ENCODE measurements at places on chromosomes 11 and 22.

DNA sequence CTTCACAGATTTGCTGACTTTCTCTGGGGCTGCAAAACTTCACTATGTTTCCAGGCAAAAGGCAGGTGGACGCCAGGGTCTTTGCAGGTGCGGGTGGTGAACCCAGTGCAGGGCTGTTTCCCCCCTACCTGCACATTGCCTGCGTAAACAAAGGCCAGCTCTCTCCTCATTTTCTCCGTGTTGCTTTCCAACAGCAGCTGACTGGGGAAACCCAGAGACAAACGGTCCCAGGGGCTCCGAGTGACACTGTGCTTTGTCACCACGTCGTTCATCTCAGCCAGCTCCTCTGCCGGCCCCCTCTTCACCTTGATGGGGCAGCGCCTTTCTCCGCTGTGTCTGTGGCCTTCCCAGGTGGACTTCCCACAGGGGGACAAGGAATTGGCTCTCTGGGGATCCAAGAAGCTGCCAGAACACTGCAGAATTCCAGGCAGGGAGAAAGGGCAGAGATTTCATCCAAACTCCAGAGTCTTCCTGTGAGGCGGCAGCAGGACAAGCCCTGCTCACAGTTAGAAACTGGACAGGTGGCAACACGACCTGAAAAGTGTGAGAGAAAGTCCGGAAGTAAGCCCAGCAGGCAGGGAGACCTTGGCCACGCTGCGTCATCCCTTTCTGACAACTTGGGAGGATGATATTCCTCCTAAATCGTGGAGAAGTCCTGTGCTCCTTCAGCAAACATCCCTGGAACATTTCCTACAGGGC lies 1493.7 kb downstream of the TBC1D22A start:
- no peak for DNase-seq

DNA sequence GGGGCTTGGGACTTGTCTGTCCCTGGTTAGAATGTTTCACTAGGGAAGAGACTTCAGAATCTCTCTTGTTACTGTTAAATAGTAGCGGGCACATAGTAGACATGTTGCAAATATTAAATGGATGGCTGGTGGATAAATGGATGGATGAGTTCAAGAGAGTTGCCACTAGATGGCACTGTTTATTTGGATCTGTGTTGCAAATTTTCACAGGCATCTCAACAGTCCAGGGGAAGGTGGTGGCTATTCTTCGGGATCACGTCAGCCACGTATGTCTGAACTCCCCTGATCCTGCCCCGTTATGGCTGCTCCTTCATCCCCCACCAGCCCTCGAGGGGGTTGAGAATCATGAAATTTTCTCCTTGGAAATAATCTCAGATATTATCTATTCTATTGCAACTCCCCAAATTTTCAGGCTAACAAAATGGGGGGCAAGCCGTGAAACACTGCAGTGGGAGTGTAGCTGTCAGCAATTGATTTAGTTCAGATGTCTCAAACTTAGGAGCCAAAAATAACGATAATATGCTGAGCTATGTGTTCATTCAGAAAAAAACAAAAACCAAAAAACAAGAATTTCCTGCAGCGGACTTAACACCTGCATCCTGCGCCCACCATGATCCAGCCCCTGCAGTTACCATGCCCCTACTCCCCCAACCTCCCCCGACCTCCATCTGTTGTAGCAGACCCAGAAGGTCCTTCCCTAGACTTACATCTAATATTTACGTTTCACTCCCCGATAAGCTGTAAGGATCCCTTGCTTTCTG lies 29.1 kb upstream of the BIRC3 start:
- peak; percentile 85 for DNase-seq

GRCh38 chr11:106424111-106424510 lies 346.6 kb downstream of the AASDHPPT start:
- peak; percentile 90 for DNase-seq

DNA sequence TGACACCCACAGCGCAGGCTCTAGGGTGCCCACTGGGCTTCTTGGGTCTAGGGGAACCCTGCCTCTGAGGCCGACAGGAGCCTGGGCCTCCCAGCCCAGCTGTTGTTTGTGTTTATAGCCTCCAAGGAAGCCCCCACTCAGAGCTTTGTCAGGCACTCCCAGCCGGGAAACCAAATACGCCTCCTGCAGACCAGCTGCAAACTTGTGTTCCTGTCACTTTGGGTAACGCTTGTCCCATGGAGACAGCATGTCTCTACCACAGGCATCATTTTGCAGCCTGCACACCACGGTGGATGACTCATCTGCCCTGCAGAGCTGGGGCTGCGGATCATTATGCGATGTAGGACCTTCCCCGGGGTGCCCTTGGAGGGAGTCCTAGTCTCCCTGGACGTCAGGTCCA lies 40.6 kb upstream of the CRYBB3 start:
- peak; percentile 6 for DNase-seq

DNA sequence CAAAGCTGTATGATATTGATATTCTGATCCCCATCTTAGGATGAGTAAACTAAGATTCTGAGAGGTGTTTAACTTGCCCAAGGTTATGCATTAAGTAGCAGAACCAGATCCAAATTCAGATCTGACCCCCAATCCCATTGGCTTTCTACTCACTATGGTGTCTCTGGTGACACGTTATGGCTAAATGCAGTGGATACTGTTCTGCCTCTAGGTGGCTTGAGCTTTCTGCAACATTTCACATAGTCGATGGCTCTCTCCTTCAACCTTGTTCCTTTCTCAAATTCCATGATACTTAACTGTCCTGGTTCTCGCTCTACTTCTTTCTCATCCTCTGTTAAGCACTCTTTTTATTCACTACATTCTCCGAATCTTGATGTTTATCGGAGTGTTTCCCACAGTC lies 9.4 kb downstream of the C11orf97 start:
- DNase-seq, result peak; percentile 38

- no peak for DNase-seq
These were observed 2.5 kb upstream of the PAX6 start for GRCh38 chr11:31813391-31814175.

GRCh38 chr11:122597511-122597910 lies 58.0 kb upstream of the UBASH3B start:
- DNase-seq, result no peak

DNA sequence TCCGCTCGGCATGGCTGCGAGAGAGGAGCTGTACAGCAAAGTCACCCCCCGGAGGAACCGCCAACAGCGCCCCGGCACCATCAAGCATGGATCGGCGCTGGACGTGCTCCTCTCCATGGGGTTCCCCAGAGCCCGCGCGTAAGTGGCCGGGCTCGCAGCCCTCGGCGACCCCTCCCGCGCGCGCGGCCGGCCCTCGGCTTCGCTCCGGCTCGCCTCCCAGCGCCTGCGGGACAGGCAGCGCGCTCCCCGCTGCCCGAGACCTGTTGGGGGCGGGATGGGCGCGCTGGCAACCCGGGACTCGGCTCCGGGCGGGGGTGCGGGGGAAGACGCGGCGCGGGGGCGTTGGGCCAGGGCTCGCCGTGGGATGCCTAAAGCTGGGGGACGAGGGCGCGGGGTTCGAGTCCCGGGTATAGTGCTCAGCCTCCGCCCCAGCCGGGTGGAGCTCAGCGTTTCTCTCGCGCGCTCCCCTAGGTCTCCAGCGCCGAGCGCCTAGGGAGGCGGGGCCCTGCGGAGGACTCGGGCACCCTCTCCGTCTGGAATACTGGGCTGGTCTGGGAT lies 630 bp downstream of the UBASH3B start:
- peak; percentile 64 for DNase-seq

DNA sequence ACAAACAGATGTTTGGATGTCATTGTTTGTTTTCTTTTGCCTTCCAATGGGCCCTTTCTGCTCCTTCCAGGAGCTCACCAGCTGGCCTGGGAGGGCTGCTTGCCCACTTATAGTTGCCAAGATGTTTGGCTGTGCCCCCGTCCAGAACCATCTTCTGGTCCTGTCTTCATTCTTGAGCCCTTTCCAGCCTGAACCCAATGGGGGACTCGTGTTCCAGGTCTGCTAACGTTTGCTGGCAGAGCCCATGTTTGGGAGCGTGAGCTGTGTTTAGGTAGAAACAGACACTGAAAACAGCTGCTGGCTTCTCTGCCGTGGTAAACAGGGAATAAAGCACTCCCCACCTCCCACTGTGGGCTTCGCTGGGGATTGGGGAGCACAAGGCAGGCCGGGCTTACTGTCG lies 83.2 kb upstream of the SYT13 start:
- no peak for DNase-seq

DNA sequence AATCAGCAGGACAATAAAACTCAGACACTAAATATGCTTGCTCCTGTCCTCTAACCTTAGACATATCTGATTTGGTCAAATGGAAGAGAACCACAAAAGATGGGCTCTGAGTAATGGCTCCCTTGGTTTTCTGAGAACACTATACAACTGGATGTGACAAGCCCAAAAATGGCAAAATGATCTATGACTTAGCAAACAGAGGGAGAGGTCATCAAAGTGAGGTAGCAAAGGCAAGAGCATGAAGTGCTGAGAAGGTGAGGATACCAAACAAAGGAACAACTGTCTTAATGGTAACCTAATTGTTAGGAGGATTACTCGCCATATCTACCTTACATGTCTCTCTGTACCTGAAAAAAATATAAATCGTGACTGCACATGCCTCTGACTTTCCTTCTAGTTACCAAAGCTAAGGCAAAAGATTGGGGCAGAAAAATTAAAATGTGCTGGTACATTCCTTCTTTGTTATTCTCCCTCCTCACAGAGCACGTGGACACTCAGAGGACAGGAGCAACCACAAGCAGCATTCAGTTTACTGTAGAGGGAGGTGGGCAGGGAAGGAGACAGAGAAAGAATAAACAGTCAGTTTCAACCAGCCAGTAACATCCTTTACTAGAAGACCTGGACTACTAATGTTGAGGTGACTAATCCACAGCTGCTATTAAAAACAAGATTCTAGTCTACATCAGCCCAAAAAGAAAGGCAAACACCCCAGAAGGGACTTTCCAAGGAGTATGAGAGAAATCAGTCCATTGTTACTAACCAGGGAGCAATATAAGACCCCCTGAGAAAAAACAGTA lies 88.8 kb downstream of the AMBRA1 start:
- no peak for DNase-seq

DNA sequence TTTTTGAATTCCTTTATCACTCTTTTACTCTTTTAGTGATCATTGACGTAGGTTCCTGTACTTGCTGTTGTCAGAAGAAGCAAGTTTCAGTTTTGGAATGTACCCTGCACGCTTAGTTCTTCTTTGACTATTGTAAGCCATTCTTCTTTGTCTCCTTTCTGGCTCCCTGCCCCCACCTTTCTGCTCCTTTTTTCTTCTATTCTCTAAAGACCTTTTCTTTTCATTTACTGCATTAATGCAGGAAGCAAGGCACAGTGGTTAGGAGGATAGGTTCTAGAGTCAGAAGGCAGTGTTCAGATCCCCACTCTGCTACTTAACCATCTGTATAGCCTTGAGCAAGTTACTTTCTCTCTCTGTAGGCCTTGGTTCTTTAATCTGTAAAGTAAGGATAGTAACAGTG lies 33.7 kb upstream of the RAG2 start:
- no peak for DNase-seq

DNA sequence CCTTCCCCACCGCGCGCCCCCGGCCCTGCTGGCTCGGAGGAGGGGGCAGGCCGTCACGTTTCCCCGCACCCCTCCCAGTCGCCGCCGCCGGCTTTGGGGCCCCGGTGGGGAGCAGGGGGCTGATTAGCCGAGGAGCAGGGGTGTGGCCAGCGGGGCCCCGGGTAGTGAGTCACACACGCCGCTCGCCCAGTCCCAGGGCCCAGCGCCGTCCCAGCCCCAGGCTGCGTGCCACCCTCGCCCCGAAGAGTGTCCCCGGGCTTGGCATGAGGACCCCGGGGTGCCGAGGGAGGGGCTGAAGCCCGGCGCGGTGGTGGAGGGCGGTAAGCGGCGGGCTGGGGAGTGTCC lies 34.4 kb downstream of the PRDM11 start:
- peak; percentile 73 for DNase-seq

GRCh38 chr11:119210050-119210449 lies 3.9 kb downstream of the CBL start:
- no peak for DNase-seq

DNA sequence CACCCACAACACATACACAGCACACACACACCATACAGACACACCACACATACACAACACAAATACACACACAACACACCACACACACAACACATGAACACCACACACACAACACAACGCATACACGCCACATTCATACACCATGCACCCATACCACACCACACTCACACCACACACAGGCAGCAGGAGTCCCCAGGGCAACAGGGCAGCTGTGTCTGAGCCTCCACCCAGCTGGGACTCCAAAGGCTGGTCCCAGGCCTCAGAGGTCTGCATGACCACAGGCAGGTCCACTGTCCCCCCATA lies 3.3 kb upstream of the WNT7B start:
- DNase-seq, result no peak

- DNase-seq, result no peak
These were observed 4.0 kb downstream of the SYN3 start for GRCh38 chr22:33054001-33054675.

- DNase-seq, result peak; percentile 40
These were observed 332.4 kb downstream of the TBC1D22A start for GRCh38 chr22:47094861-47095330.

DNA sequence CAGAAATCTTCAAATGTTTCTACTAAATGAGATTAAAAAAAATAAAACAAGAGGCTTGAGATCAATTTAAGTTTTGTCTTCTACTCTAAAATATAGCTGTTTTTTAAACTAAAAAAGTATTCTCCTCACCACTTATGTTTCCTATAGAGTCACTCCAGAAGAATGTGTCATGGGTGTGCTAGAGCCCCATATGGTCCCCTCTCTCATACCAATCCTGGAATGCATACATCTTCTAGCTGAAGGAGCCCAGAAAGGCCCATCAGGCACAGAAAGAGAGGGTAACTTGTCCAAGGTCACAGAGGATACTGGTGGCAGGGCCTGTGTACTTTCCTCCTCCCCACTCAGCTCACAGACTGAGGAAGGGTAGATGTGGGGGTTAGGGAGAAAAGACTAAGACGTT lies 34.4 kb downstream of the RELT start:
- peak; percentile 79 for DNase-seq

DNA sequence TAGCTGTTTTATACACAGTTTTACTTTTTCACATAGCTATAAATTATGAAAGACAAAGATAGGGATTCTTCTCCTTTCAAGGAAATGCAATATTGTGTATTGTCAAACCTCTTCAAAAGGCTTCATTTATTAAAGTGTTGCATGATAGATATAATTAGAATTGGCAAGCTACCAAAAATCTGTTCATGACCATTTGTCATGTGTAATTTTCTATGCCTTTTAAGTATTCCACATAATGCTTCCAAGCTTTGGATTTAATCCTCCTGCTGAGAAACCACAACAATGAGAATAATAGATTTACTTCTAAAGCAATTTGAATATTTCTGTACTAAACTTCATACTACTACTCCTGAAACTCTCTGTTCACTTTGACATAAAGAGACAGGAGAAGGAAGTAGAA lies 403.2 kb upstream of the CCDC179 start:
- peak; percentile 17 for DNase-seq
